ENCODE measurements at places on chromosomes 11 and 22.

- no peak for DNase-seq
Measured at GRCh38 chr11:75337195-75337654, 14.2 kb downstream of the ARRB1 start.

GRCh38 chr22:26667140-26667539 is 9.8 kb downstream of the MIAT start:
- no peak for DNase-seq

DNA sequence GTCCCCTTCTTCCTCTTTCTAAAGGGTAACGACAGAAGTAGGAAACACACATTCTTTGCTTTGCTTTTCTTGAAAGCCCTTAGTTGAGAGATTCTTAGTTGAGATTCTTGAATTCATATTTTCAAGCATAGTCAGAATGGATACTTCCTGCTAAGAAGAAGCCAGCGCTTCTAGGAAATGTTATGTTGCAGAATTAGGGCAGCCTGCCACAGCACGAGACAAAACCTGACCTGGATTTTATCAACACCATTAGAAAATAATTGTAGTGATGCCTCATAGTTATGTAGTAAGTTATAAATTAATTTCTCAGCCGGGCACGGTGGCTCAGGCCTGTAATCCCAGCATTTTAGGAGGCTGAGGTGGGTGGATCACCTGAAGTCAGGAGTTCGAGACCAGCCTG is 37.9 kb upstream of the NUP160 start:
- peak; percentile 7 for DNase-seq

GRCh38 chr11:10875430-10876021 is 17.7 kb upstream of the ZBED5 start:
- DNase-seq: no peak

GRCh38 chr11:120832481-120833238 is 191.2 kb upstream of the TBCEL start:
- DNase-seq: no peak

DNA sequence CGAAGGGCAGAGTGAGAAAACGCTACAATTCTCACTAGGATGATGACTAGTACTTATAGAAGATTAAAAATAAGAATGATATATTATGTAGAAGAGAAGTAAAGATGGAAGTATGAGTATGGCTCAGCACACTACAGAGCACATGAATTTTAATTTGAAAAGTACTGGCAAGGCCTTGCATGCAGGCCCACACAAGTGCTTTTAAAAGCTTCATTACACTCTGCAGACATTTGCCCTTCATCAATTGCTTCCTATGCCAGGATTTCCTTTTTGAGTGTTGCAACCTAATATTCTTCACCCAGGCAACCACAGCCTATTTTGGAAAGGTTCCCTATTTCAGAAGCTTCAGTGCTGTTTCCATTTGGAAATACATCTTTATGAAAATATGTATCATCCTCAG is 81.1 kb downstream of the LARGE2 start:
- DNase-seq: no peak

Data from activated T-helper 1 cell treated with Interleukin-2 at 50 U/mL for 16 hours (primary cell).